ENCODE measurements at places on chromosomes 3 and 15.
A peak's percentile ranks its signal among the peaks of the same experiment; 100 is the strongest.

GRCh38 chr3:153026026-153026425, 136.0 kb upstream of the RAP2B start:
- DNase-seq, result no peak

DNA sequence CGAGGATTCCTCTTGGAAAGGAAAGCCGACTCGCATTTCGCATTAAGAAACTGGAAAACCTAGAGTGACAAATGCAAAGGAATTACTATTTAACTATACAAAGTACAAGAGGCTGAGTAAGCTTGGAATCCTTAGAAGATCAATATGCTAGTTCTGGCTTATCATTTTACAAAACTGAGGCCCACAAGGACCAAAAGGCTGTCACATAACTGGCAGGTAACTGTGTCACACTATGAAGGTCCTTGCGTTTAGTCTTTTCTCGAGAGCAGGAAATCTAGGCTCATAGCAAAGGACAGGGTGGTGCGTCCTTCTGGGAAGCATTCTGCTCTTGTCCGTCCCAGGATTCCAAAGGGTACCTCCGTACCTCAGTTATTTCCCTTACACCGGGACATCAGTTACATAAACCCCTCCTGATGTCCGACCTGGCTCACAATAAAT, 629 bp downstream of the RPL24 start:
- DNase-seq, result no peak

DNA sequence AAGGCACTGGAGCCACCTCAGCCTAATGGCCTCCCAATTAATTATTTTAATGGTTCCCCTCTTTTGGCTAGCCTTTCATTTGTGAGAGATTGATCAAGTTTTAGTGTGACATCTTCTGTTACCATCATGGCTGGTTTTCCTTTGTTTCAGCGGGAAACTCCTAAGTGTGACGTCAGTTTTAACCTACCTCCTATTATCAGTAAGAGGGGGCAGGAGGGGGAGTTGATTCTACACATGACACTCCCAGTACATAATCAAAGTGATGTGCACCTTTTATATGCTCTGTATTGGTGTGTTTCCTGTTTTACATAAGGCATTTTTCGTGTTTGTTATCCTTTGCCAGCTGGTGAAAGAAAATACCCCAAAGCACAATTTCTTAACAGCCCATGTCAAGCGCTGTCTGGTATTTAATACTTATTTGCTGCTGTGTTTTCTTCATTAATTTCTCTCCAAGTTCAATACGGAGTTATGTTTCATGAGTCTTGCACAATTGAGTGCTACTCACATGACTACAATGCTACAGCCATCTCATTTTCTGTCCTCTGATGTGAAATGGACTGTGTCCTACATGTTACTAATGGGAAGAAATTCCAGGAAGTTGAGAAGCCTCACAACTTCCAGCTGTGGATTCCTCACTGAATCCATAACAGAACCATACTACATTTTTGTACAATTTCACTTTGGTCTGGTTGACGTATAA, 52.2 kb upstream of the POLR2M start:
- no peak for DNase-seq

DNA sequence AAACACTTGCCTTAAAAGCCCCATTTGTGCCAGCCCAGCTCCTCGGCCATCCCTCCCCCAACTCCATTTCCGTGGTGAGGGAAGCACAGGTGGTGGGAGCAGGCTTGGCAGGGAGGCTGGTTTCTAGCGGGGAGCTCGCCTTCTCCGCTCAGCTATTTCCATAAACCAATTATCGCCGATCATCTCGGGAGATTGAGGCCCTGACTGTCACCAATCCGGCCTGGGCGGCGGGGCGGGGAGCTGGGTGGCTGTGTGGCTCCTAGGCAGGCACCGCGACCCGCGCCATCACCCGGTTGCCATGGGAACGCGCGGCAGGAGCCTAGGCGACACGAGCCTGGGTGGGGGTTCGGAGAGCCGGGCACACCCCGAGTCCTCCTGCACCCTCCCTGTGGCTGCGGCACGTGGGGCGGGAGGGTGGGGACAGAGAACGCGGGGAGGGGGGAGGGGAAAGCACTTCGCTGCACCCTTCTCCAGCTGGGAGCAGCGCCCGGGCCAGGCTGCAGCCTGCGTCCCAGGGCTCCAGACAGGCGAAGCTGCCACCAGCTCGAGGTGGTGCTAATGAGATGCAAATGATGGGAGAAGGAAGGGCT, 9.3 kb downstream of the CCDC33 start:
- DNase-seq, result no peak

DNA sequence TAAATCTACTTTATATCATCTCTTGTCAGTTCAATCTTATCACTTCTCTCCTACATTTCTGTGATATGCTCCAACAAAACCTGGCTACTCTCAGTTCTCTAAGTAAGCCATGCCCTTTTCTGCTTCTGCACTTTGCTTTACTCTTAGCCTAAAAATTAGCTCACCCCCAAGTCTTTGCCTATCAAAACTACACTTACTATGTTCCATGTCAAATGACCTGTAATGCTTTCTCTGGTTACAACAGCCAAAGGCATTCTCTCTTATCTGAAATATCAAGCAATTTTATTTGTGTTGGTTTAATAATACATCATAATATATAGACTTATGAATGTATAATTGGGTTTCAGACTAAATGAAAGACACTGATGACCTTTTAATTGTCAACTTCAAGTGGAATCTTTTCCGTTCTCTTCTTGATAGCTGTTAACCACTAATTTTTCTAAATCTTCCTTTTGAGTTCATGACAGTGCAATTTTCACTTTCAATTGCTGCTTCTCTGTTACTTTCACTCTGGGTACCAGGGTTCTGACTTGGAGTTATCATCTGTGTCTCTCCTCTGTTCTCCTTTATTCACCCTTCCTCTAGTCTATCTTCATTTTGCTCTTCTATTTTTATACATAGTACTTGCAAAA, 619.0 kb upstream of the GOLIM4 start:
- no peak for DNase-seq

- DNase-seq, result no peak
Measured at GRCh38 chr3:104956620-104957345, 409.9 kb upstream of the ALCAM start.

DNA sequence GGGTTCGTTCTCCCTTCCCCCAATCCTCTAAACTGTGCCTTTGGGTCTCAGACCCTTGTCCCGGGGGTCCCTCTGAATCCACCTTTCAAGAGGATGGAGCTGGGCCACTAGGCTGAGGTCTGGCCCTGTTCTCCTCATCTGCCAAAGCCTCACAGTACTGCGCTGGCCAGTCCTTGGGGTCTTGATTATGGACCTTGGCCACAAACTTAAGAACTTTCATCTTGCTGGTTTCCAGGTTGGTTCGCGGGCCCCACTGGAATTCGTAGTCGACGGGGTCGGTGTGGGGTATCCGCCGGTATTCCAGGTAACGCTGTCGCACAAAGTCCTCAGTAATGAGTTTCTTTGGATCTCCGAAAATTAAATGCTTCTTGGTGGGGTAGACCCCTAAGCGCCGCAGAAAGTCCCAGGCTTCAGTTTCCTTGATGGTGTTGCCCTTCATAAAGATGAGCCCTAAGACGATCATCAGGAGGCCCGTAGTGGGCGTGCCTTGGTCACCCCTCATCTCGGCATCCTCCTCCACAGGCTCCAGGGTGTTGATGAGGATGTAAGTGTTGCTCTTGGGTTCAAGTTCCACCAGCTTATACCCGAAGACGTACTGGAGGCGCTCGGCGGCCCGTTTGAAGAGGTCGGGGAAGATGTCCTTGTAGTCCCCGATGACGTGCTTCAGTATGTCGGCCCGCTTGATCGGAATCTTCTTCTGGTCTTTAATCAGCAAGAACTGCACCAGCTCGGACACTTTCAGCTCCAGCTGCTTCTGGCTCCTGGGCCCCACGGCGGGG, 727 bp downstream of the NSMCE3 start:
- DNase-seq, result peak; percentile 28

DNA sequence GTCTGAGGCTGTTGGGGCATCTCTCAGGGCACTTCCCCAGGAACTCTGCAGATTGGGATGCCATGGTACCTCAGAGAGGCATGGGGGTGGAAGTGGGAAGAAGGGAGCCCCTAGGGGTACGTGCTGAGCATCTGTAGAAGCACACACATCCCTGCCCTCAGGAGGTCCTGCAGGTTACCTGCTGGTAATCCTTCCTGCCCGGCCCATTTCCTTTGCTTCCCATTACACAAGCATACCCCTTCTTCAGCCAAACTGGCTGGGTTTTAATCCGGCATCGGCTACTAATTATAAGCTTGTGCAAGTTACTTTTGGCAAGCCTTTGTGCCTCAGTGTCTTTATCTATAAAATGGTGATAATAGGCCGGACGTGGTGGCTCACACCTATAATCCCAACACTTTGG, 3.1 kb upstream of the SMAD6 start:
- DNase-seq, result no peak

GRCh38 chr3:122640437-122640999, 40.1 kb upstream of the PARP14 start:
- no peak for DNase-seq

DNA sequence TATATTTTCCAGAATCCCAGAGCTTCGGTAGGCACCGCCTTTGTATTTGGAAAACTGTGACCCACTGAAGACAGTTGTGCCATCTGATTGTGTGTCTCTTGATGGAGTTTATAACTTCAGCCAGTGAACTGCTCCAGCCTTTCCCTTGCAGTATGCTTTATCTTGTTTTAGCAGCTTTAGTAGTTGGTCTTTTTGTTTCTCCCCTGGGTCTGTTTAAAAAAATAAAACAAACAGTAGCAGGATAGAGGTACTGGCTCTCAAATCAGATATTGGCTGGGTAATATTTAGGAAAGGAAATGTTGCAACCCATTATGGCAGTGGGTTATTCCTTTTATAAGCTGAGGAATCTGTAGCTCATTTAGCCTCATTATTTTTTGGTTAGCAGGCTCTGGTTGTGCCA, 151.5 kb upstream of the BFSP2 start:
- DNase-seq, result no peak

- peak; percentile 37 for DNase-seq
Measured at GRCh38 chr15:88878720-88879184, 16.6 kb downstream of the HAPLN3 start.

DNA sequence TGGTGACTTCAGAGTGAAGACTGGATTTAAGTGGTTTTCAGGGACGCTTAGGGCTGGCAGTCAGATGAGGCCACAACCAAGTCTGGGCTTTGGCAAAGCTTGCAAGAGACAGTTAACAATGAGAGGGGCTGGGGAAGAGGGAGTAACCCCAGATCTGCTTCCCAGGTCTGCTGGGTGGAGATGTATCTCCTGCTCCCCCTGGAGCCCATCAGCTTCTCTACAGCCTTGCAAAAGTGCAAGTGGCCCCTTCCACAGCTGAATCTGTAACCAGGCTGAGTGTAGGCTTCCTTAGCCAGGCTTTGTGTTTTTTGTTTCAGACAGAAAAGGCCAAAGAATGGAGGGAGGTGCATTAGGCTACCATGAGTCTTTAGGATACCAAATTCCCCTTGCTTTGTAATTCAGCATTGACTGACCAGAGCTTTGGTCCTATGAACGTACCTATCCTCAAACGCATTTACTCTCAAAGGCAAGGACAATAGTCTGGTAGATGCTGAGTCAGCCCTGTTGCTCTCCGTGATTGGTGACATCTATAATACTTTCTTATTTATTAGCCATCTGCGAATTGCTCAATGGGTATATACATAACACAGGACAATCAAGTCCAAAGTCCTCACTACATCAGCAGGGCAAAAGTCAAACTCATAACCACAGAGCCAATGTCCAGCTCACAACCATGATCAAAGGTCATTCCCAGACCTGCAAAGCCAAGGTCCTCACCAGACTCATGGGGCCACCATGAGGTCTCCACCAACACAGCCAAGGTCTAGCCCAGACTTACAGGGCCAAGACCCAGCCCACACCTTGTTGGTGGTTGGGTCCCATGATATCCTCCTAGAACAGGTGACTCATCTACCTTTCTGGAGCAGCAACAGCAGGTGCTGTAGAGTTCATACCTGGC, 17.1 kb downstream of the CCDC13 start:
- no peak for DNase-seq

DNA sequence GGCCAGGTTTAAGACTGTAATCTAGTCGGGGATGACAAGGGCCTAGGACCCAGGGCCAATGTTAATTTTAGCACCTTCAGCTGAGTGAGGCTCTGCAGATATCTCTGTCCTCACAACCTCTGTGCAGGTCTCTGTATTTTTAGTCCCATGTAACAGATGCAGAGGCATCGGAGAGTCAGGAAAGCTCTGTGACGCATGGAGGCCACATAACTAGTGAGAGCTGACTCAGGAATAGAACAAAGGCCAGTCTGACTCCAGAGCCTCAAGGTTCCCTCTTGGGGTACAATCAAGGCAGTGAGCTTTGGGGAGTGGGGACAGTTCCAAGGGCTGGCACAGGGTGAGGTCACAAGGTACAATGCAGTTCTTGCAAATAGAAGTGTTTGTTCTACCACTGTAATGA, 31.0 kb downstream of the FSTL1 start:
- DNase-seq, result no peak

DNA sequence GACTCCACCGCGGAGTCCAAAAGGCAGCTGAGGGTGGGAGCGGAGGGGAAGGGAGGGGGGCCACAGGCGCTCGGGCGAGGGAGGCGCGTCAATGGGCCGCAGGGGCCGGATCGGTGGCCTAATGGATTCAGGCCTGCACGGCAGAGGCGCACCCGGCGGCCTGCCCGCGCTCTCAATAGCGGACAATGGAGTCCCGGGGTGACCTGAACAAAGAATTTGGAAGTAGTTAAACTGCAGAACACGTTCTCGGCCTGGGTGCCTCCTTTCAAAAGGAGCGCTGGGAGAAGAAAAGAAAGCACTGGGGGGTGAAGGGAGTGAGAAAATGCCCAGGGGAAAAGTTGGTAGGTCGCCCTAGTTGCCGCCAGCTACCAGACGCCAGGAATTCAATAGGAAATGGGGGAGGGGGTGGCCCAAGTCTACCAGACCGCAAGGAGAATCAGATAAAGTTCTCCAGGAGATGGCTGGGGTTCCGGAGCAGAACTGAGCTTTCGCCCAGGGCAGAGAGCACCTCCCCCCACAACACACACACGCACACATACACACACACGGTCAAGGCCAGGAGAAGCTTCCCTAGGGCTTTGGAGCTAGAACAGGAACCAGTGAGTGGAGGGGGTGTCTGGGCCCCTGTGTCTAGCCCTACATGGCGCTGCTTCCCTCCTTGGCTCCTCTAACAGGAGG, 25.8 kb upstream of the POLG start:
- DNase-seq, result no peak

DNA sequence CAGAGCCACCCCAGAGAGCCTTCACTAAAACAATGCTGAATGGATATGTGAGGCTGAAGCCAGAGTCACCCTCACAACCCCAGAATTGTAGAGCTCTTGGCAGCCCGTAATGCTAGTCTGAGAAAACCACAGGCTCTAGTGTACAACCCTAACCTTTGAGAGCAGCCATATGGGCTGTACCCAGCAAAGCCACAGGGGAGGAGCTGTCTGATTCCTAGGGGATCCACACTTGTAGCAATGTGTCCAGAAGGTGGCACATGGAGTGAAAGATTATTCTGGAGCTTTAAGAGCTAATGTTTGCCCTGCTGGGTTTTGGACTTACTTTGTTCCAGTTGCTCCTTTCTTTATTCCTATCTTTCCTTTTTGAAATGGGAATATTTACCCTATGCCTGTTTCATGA, 626.8 kb downstream of the GRM7 start:
- no peak for DNase-seq

DNA sequence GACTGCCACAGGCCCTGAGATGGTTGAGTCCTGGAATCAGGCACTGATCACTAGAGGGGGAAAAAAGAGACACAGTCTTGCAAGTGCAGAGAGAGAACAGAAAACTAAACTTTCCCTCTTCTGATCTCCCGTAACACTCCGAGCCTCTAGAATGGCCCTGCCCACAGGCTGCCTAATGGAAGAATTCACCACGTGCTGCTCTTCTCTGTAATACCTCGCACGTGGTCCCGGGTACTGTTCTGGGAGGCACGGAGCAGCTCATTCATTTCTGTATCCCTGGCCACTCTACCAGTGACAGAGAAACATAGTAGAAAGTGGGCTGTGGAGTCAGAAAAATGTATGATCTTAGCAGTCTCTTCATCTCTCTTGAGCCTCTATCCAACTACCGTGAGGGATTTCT, 30.4 kb downstream of the VGLL4 start:
- no peak for DNase-seq

All from stimulated activated CD4-positive, alpha-beta T cell treated with anti-CD3 and anti-CD28 coated beads, Interleukin-12 subunit alpha, Interleukin-12 subunit beta, amount 100 ng/mL, for 24 hours (primary cell).